NCI-H1930 (cell line): ENCODE measurements at places on chromosomes 12 and 14.

GRCh38 chr14:100159094-100159864 lies at the start of gene DEGS2:
DEGS2 (minus strand) TSS chr14:100159645; CDS start chr14:100159587, 58 bp downstream.
- peak; percentile 38 for DNase-seq

DNA sequence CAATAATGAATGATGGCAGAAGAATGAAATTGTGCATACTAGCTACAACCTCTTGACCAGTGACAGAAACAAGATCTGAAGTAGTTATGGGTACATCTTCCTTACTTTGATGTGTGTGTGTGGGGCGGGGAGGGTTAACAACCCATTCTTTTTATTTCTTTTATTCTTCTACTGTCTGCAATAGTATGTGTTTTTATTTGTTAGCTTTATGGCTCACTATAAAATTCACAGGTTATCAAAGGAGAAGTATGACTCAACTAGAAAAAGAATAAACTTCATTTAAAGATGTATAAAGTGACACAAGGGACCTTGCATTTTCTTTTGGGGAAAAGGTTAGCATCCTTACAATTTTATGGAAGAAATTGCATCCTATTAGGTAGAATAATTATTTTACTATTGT lies 430.5 kb downstream of the DAD1 start:
- no peak for DNase-seq

DNA sequence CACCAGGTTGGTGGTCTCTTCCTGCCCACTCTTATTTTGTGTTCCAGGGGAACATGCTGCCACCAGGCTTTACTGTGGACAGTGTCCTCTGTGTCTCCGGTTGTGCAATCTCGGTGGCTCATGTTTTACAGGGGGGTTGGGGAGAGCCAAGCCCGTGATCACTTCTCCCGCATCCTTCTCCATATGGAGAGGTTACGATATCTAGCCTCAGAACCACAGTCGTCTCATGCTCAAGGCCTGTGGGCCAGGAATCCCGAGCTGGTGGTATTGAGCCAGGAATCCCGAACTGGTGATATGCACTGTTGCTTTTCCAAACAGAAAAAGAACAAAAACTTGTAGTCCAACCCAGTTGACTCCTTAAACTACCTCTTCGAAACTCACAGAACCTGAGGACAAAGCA lies 37.0 kb upstream of the INF2 start:
- no peak for DNase-seq

GRCh38 chr14:86027144-86027543 lies 497.2 kb downstream of the FLRT2 start:
- DNase-seq, result no peak

DNA sequence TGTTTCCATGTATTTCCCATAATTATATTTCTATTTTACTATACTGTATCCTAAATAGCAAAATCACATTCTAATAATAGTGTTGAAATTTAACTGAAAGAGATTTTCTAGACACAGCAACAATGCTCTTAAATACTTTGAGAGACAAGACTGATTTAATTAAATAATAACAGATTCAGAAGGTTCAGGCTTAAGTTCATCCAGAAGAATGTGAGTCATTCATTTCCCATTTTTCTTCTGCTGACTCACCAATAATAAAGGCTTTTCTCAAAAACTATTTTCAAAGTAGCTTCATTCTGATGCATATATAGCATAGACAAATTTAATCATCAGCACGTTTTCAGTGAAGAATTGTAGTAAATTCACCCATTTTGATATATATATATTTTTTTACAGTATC lies 481.4 kb downstream of the MDGA2 start:
- no peak for DNase-seq

DNA sequence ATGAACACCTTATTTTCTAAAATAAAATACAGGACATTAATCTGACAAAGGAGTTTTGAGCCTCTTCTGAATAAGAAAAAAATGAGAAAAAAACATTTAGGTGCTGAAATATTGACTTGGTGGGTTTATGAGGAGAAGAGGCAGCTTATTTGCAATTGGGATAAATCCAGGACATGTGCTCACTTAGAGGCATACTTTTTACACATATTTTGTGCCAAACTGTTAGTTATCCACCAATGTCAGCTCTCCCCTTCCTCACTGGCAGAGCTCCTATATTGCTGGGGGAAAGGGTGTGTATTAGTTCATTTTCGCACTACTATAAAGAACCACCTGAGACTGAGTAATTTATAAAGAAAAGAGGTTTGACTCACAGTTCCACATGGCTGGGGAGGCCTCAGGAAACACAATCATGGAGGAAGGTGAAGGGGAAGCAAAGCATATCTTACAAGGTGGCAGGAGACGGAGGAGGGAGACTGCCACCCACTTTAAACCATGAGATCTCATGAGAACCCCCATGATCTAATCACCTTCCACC lies 135.4 kb upstream of the EGLN3 start:
- no peak for DNase-seq

DNA sequence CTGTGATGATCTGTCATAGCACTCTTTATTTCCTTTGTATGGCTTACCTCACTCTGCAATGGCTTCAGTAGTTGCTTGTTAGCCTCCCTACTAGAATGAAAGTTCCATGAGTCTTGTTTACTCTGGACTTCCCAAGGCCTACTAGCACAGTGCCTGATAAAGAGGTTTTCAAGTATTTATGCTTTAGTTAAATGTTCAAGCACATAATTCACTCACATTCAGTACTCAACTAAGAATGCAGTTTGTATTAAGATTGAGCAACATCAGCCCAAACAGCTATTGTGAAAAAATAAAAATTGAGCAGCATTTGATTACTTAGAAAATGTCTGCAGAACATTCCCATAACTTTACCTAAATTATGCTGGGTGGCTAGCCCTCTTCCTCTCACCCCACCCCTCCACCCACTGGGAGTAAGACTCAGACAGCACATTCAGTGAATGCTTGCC lies 158.9 kb upstream of the AMIGO2 start:
- DNase-seq, result no peak

- no peak for DNase-seq
These were observed 2.8 kb upstream of the AAAS start for GRCh38 chr12:53324113-53324778.

DNA sequence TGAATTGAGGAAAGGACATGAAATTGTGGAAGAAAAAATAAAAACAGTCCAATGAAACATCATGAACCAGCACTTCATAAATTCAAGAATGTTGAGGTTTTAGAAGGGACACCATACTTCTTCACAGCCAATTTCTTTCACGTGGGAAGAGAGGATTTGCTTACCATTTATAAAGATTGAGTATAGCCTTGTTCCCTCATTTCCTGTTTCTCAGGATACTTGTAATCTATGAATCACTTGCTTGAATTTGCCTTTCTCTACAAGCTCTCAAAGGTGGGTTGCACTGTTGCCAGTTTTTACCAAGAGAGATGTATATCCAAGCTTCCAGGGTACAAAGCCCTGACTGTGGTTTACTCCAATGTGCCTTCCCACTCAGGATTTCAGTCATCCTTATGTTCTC lies 116.1 kb downstream of the DUSP6 start:
- no peak for DNase-seq

DNA sequence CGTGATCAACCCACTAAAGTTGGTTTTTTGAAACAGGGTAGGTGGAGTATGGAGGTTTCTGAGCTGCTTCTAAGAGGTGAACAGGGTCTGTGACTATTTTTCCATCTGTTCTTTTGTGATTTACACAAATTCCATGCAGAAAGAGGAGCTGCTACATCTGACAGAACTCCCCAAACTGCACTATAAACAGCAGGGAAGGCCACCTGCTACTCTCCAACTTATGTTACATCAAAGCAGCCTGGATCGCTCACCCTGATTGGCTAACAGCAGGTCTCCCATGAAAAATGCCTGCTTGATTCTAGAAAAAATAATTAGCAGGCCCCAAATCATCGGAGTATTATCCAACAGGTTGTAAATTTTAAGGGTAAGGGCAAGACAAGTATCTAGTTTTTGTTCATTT lies 282.9 kb upstream of the FLRT2 start:
- no peak for DNase-seq
